Osteocyte (in vitro differentiated cells): ENCODE measurements at places on chromosomes 1 and 21. TPM values are rescaled to one million over a fixed set of nuclear protein-coding genes. Genes with fewer than 3 reads are reported as not detected.

DNA sequence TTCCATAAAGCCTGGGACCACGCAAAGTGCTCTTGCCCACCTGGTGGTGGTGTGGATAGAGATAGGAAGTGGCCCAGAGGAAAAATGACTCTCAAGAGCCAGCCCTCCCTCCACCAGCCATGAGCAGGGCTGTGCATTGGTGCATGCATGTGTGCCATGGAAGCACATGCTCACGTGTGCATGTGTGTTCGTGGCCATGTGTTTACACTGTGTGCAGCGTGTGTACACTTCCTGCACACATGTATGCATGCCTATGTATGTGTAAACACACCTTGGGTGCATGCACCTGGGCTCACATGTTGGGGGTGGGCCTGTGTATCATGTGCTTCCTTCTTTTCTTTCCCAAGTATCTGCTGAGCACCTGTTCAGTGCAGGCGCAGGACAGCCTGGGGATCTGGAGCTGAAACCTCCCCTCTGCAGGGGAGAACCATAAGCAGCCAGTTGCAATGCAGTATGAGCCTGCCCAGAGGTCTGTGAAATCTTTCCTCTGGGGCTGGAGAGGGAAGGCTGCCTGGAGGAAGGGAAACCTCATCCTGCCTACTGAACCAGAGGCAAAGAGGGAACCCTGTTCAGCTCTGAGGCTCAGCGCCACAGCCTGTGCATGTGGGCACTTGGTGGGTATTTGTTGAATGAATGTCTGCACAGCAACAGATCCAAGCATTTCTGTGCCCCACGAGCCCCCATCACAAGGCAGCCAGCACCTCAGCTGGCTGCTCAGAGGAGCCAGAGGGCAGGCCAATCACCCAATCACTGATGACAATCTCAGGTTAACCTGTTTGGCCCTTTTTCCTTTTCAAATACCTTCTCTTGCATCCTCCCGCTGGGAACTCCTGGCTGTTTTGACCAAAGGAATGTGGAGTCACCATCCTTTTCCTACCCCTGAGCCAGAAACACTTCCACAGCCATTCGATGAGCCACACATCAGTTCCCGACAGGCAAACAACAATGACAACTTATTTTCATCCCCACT is 327.0 kb downstream of the NPHP4 start:
- no peak for DNase-seq

DNA sequence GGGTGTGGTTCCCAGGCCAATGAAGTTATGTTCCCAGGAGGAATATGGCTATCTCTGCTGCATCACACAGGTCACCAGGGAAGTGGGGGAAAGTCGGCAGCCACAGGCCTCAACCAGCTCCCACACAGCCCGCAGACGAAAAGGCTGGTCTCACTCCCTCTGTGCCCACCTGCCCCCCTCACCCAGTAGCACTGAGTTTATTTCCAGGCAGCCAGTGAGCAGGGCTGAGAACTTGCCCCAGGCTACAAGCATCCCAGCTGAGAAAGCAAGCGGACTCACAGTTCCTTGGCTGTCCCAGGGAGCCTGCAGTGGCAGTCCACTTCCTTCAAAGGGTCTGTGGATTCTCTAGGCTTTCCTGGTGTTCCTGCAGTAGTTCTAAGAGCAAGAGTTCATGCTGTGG is 68.9 kb downstream of the SLC5A9 start:
- no peak for DNase-seq

The C1orf116 gene
- total RNA-seq: not detected in 2 replicates

DNA sequence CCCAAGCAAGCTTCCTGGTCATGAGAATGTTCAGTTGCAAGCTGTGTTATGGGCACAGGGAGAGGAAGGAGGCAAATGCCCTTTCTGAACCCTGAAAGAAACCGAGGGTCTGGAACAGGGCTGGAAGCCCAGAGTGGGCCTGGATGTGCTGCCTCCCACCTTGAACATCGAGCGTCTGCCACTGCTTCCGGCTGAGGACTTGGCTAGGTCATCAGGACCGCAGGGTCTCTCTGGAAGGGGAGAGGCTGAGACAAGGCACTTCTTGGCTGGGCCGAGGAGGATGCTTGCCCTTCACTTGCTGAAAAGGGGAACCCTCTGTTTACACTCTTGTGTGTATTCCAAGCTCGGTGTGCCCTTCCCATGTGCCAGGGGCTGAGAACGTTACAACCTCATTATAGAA is 168.0 kb upstream of the C1orf174 start:
- DNase-seq: no peak

GRCh38 chr1:51955797-51956527 is 34.5 kb downstream of the RAB3B start:
- DNase-seq: no peak

- DNase-seq: no peak
These were observed 59.8 kb upstream of the GNG12 start for GRCh38 chr1:67893126-67893495.

DNA sequence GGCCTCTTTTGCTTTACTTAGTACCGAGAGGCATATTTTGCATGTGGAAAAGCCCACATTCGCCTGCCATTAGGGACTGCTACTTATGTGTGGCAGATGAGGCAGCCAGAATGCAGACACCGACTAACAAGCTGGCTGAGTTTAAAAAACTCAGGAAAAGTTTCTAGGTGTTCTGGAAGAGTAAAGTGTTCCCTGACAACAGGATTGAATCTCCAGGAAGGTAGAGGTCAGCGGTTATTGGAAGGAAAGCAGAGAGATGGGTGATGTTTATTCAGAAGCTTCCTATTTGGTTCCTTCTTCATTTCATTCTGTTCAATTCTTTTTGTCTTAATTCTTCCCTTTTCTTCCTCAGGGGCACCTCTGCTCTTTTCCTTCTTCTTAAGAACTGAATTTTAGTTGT is 206.9 kb upstream of the SNX7 start:
- no peak for DNase-seq

The EFNA3 gene
- total RNA-seq: 2.1 and 2.9 TPM in 2 replicates

DNA sequence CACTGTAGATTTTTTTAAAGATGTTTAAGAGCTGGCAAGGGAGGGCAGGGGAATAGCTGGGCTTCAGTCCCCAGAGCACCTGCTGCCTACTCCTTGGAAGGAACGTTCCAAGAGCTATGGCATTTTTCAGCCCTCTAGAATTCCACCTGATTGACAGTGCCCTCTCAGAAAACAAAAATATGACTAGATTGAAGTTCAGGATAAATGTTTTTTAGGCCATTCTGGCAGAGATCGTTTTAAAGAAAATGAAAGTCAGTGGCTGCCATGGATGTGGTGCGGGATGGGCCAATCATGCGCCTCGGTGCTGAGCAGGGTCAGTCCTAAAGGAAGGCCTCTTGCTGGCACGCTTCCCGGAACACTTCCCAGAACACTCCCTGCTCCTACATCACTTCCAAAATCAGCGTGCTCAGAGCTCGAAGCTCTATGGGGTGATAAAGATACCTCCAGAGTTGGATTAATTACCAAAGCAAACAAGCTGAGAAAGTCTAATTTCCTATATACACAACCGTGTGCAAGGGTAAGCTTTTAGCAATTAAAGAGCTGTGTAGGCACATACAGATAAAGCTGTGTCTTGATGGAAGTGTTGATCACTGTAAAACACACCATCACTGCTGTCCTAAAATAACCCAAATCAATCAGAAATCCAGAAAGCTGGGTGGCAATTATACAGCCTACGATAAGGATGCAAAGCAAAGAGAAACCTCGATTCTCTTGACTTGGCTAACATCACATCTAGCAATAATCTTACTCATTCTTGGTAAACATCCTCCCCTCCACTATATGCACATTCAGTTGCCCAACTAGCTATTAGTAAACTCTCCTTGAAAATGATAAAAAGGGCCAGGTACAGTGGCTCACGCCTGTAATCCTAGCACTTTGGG is 34.6 kb downstream of the TGFBR3 start:
- no peak for DNase-seq

DNA sequence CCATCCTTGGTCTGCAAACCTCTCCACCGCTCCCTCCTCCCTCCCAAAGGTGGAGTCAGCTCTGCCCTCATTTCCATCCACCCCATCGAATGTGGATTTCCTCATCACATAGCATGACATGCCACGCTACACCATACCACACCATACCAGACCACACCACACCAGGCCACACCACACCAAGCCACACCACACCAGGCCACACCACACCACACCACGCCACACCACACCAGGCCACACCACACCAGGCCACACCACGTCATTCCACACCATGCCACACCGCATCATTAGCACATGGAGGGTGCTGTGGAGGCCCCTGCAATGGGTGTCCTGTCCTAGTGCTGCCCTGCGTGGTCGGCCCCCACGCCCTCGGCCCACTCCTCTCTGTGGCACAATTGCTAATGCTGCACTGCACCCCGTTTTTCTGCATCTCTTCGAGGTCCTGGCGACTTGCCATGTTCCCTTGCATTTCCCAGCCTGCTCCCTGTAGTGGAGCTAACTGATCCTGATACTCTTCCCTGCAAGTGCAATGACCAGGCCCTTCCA is 11.3 kb downstream of the DFFB start:
- no peak for DNase-seq

- DNase-seq: peak; percentile 83
These were observed 453 bp downstream of the DRAM2 start for GRCh38 chr1:111139324-111139955.

DNA sequence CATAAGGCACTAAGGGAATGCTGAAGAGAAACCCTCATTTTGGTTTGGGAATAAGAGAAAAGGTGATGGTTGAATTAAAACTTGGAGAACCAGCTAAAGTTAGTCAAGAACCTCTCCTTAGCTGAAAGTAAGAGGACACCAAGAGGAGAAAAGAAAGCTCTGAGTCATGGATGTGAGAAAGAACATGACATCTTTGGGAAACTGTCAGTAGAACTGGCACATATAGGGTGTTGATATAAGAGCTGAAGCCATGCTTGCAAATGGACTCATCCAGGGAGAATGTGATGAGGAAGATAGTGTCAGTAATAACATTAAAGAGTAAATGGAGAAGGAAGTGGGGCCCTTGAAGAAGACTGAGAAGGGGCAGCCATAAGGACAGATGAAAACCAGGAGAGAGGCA is 54.3 kb downstream of the LRRC8C start:
- no peak for DNase-seq

DNA sequence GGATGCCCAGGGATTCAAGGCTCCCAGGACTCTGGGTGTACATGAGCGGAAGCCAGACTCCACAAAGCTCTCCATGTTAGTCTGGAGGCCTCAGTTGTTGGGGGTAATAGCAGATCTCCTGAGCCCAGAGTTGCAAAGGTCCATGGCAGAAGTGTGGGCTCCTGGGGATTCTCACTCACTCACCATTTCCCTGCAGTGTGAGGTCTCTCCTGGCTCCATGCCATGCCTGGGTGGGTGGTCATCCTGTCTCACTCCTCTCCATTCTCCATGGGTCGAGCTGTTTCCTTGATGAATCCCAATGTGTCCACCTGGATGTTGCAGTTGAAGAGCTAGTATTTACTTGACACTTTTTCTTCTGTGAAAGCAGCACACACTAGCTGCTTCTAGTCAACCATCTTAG is 156.8 kb upstream of the LRRC7 start:
- DNase-seq: no peak

DNA sequence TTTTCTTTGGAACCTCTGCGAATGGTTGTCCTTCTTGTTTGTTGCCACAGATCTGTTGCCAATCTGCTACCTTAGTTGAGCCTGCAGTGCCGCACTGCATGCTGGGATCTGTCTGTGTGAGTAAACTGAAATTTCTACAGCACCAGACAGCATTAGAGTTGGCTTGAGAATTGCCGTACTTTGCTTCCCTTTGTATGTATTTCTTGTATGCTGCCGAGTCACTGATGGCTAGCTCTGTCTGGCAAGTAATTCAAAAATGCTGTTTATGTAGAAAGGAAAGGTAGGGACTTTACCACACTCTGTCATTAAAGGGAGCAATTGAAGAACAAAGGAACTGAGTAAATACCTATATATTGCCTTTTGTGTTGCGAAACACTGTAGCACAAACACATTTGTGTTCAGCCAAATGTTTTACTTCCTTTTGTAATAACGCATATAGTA is 857.4 kb downstream of the USP25 start:
- no peak for DNase-seq

The DHCR24 gene
- 76.1 and 87.2 TPM in 2 replicates for total RNA-seq

The C1orf94 gene
- not detected in 2 replicates for total RNA-seq

- no peak for DNase-seq
These were observed 64.0 kb downstream of the CTH start for GRCh38 chr1:70475023-70475422.

DNA sequence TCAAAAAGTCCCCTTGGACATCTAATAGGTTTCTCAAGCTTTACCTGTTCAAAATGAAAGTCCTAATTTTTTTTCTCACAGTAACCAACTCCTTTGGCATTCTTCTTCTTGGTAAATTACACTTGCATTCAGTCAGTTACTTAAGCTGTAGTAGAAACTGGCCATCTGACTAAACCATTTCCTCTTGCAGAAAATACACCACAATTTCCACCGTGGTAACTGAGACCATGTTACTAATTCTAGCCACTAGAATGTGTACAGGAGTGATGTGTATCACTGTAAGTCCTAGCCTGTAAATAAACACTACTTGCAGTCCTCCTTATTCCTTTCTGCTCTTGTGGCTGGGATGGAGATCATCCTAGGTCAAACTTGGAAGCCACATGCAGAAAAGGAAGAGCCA is 965.4 kb upstream of the TMPRSS15 start:
- DNase-seq: no peak

GRCh38 chr1:61173118-61173517 is 90.8 kb downstream of the NFIA start:
- no peak for DNase-seq

GRCh38 chr1:82073071-82073470 is 272.3 kb downstream of the ADGRL2 start:
- no peak for DNase-seq

The IGSF21 gene
- not detected in 2 replicates for total RNA-seq

The TMPRSS3 gene
- total RNA-seq: not detected in 2 replicates

The MYOC gene
- total RNA-seq: not detected in 2 replicates
